Fibroblast of gingiva (primary cell): ENCODE measurements at places on chromosomes 5 and 9.

GRCh38 chr5:5421149-5421960 lies 1.1 kb upstream of the ICE1 start:
- DNase-seq, result no peak

- peak; percentile 61 for DNase-seq
Measured at GRCh38 chr9:121059998-121060636, 10.0 kb upstream of the C5 start.

DNA sequence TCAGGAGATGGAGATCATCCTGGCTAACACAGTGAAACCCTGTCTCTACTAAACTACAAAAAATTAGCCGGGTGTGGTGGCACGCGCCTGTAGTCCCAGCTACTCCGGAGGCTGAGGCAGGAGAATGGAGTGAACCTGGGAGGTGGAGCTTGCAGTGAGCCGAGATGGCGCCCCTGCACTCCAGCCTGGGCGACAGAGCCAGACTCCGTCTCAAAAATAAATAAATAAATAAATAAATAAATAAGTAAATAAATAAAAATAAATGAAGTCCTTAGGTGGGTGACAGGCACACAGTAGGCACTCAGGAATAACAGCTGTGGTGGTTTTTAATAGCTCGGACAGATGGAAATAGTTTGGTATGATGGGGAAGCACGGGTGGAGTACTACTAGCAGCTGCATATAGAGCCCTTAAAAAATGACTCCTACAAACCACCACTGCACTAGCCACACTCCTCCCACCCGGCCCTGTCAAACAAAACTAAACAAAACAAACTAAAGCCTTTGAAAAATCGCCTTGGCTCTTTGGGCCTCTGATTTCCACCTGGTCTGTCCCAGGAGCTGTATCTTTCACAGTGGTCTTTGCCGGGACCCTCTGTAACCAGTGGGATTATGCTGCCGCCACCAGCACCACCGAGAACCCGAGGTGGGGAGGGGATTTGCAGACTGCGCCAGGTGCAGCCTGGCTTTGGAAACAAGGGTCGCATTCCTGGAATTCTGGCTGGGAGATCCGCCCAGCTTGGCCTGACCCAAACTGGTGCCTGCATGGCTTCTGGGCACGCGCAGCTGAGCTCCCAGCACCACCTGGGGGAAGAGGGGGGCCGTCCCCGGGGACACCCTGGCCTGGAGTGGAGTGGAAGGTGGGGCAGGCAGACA lies 5.1 kb upstream of the WDR5 start:
- no peak for DNase-seq

DNA sequence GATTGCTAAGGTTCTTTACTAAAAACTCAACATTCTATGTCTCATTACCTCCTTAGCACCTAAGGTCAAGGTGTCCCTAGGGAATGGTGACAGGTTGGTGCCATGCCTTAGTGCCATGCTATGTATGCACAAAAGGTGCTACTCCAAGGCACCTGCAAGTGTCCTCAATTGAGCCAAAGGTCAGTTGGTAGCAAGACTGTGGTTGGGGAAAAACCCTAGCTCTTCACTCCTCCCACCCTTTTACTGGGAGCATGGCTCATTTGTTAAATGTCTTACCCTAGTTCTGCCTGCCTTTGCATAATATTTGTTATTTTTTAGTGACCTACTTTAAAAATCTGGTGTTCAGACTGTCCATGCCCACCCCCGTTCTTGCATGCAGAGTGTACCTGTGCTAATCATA lies 17.0 kb downstream of the ACO1 start:
- no peak for DNase-seq

DNA sequence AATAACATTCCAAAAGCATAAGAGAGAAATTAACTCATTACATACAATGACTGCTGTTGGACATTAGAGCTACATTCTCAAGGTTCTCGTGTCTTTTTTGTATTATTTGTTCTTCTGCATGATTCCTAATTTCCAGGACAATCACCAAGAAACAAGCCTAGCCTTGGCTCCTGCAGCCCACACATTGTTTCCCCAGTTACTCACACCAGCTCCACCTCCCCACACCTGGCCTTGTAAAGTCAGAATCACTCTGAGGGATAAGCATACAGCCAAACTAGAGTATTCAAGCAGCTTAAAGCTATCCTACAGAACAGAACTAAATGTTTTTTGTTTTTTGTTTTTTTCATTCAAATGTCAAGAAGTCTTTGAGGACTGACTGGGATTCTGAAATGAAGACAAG lies 189.2 kb downstream of the HINT1 start:
- no peak for DNase-seq

DNA sequence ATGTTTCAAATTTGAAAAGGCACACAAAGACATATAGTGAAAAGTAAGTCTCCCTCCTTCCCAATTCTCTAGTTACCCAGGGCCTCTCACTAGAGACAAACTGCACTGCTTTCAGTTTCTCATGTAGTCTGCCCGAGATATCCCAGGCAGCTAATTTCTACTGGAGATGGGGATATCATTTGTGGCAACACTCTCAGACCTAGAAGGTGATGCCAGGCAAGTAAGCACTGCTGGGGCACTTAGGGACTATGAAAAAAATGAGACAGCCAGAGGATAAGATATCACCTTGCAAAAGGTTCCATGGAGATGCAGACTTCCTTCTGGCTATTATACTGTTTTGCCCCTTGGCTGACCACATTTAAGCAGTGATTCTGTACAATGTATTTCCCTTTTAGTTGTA lies 12.6 kb downstream of the SIL1 start:
- DNase-seq, result no peak

DNA sequence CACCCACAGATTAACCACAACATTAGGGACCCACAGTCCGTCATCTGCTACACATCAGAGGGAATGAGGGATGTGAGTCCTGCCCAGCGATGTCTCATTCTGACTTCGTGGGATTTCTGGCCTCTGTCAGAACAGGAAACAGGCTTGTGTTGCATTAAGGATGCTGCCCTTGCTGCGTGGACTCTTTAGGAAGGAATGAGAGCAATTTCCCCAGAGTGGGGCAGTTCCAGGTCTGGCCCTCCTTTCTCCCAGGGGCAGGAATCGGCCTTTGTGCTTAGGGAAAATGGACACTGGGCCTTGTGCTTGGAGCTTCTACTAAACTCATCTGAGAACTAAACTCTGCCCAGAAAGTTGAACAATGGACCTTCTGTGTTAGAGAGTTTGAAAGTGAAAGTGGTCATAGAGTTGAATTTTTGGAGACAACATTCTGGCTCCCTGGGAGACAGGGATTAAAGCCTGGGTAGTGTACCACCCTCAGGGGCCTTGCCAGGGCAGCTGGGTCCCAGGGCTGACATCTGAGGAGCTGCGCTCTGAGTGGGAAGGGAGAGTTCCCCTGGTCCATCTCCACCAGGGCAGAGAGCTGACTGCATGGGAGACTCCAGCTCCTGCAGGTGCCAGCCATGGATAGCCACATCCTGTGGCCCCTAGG lies 37.8 kb upstream of the S1PR3 start:
- DNase-seq, result peak; percentile 62

DNA sequence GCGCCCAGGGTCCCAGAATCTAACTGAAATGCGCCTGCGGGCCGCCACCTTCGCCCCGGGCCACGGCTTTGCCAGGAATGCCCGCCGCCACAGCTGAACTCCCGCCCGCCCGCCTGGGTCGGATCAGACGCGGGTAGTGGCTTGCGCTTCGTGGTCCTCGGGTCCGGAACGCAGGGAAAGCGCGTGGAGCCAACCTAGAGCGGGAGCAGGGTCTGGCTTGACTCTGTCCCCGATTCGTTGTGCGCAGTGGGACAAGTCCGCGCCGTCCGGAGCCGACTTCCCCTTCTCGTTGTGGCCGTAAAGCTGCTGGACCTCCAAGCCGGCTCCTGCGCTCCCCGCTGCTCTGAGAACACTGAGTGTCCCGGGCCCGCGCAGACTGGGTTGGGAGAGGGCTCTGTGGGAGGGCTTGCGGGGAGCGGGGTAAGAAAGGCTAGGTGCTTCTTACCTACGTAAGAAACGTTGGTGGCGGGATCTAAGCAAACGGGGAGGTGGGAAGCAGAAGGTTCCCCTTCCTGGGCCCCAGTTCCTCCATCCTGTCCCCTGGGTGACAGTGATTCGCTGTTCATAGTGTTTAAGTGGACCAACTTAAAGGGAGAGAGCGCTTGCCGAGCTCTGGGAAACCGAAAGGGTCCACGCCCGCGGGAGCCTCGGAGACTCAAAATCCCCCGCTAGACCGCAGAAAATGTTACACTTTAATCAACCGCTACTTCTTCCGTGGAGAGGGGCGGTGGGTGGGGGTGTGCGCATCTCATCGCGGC lies 4.4 kb upstream of the FOXE1 start:
- no peak for DNase-seq

GRCh38 chr5:50726475-50727148 lies 60.2 kb downstream of the PARP8 start:
- DNase-seq, result no peak

GRCh38 chr5:39015743-39016586 lies 58.2 kb downstream of the RICTOR start:
- peak; percentile 67 for DNase-seq
